Activated T-helper 1 cell treated with anti-CD3 and anti-CD28 coated beads, Interleukin-12 subunit alpha, Interleukin-12 subunit beta, Interleukin-2, Interleukin-4 antibody, amounts not matched to agents 30 ng/mL and 10 ng/mL and 1 ng/mL, durations not matched to agents 14 hours and 24 hours and 36 hours (primary cell): ENCODE measurements at places on chromosomes 7 and 10. TPM values are rescaled to one million over a fixed set of nuclear protein-coding genes. Genes with fewer than 3 reads are reported as not detected.

DNA sequence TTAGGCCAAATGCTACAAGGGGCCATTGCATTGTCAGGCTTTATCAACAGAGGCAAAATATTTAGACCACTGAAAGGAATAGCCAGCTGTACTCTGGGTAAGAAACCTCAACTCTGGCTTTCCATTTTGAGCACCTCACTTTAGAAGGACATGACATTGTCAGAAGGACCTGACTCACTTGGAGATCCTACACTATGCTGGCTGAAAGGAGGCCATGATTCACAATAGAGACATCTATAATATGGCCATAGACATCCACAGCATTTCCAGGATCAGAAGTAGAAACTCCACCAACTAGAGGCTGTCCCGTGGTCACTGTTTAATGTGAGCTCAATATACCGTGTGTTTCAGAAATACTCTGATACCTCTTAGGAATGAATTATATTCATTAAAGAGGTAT lies 140.9 kb downstream of the BTAF1 start:
- H3K36me3 ChIP-seq = no peaks in the 10 kb centered on the region
- H3K4me3 ChIP-seq = no peak overlapping the region
- no peak overlapping the region for H3K27ac ChIP-seq
- no peaks in the 10 kb centered on the region for H3K27me3 ChIP-seq
- DNase-seq = no peak

GRCh38 chr10:96043893-96044715 lies 721 bp downstream of the CCNJ start:
- H3K4me3 ChIP-seq = peak overlapping the region; percentile 92
- peaks cover 32% of the 10 kb centered on the region for H3K36me3 ChIP-seq
- H3K27ac ChIP-seq = peak overlapping the region; percentile 81

DNA sequence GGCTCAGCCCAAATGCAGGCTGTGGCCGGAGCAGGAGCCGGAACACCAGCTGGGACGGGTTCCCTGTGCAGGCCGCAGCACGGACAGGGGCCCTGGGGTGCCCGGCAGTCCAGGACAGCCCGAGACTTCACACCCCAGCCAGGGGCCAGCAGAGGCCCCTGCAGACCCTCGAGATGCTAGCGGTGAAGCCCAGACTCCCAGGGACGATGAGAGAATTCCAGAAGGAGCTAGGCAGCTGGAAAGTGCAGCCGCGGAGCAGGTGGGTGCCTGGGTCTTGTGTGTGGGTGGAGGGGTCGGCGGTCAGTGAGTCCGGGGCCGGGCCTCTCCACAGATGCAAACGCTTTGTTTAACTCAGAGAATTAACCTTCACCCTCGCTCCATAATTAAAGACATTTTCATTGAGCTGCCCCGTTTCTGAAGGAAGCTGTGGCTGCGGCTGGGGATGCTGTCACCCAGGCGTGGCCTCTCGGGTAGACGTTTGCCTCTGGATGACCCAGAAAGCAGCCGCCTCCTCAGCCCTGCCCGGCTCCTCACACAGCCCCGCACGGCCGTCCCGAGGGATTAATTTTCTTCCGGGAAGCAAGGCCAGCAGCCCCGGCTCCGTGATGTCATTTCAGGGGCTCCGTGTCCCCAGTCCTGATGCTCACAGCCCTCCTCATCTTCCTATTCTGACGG lies 26.5 kb downstream of the KNDC1 start:
- no peaks in the 10 kb centered on the region for H3K27me3 ChIP-seq
- H3K27ac ChIP-seq = no peak overlapping the region
- H3K4me1 ChIP-seq = no peaks in the 10 kb centered on the region
- no peaks in the 10 kb centered on the region for H3K36me3 ChIP-seq

GRCh38 chr10:71801361-71801760 lies 28.0 kb upstream of the VSIR start:
- no peak for DNase-seq
- H3K4me3 ChIP-seq = no peak overlapping the region
- H3K4me1 ChIP-seq = peaks cover 14% of the 10 kb centered on the region

- no peaks in the 10 kb centered on the region for H3K36me3 ChIP-seq
- H3K27ac ChIP-seq = peak overlapping the region; percentile 77
- H3K27me3 ChIP-seq = no peaks in the 10 kb centered on the region
- peaks cover 59% of the 10 kb centered on the region for H3K4me1 ChIP-seq
- DNase-seq = no peak
Observed at GRCh38 chr10:3875842-3876235, 90.8 kb upstream of the KLF6 start.

CTAGE4 gene
- 0.75 and 1.1 TPM in 2 replicates for total RNA-seq

PNLIP gene
- total RNA-seq = not detected in 2 replicates
